ENCODE measurements at places on chromosomes 16 and 17.

DNA sequence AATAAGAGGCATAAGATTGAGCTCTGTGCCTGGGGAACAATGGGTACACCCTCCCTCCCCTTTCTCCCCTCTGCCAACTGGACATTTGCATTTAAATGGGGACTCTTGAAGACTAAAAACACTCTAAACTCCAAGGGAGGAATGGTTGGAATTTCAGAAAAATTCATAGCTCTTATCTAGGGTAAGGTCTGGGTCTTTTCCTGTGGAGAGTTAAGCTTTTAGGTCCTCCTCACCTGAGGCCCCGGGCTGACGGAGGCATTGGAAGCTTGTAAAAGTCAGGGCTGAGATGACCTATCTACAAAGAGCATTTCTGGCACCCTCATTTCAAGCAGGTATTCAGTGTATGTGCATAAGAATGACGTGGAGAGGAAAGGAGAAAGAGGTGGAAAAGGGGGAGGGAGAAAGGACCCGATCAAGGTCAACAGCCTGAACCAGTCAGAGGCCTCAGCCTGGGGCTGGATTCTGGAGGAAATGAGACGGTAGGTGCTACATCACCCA lies 78.0 kb downstream of the RAP1GAP2 start:
- H3K36me3 ChIP-seq: no peaks in the 10 kb centered on the region
- H3K27ac ChIP-seq: peak overlapping the region; percentile 4
- H3K4me3 ChIP-seq: peak overlapping the region; percentile 51
- no peak for DNase-seq
- peaks cover 17% of the 10 kb centered on the region for H3K4me1 ChIP-seq

GRCh38 chr17:7029659-7030058 lies 6.2 kb upstream of the SLC16A13 start:
- H3K4me1 ChIP-seq: no peaks in the 10 kb centered on the region
- no peaks in the 10 kb centered on the region for H3K36me3 ChIP-seq
- H3K27me3 ChIP-seq: no peaks in the 10 kb centered on the region
- no peak overlapping the region for H3K4me3 ChIP-seq

- DNase-seq: no peak
- H3K36me3 ChIP-seq: no peaks in the 10 kb centered on the region
- peak overlapping the region; percentile 82 for H3K4me3 ChIP-seq
- H3K27ac ChIP-seq: peak overlapping the region; percentile 15
- peaks cover 21% of the 10 kb centered on the region for H3K27me3 ChIP-seq
- H3K4me1 ChIP-seq: peaks cover 26% of the 10 kb centered on the region
Measured at GRCh38 chr16:73047221-73047535, 750 bp downstream of the ZFHX3 start.

DNA sequence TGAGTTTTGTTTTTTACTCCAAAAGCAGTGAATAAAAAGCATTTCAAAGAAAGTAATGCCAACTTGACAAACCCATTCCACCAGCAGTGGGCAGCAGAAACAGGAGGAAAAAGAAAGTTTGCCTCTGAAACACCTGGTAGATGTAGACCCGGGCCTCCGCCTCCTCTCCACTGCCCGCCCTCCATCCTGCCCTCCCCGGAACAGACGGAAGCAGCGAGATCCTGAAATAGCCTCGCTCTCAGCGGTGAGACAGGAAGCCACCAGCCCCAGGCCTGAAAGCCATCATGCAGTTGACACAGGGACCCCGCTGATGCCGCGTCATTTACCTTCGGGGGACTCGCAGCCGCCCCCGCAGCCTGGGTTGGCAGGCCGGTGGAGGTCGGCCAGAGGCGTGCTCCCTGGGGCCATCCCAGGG lies 67.8 kb downstream of the C16orf78 start:
- no peak overlapping the region for H3K27ac ChIP-seq
- H3K4me1 ChIP-seq: peaks cover 17% of the 10 kb centered on the region
- peak; percentile 30 for DNase-seq
- H3K36me3 ChIP-seq: no peaks in the 10 kb centered on the region
- peaks cover 5% of the 10 kb centered on the region for H3K27me3 ChIP-seq

DNA sequence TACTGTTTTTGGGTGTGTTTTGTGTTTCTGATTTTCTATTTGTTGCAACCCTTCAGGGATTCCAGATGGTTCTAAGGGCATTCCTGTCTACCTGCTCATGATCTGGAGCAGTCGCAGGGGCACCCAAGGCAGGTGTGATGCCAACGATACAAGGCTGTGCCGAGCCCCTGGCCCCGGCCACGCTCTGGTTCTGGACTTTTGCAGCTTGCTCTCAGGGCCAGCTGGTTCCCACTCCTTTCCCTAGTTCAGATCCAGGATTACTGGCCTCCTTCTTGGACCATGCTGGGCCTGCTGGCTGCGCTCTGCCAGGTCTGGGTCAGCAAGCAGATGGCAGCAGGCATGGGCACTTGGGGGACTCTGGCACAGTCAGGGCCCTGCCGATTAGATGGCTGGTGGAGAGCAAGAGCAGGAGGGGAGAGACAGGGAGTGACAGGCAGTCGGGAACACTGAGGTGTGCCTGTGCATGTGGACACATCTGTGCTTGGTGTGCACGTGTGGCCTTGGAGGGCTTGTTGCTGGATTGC lies 15.2 kb upstream of the RAP1GAP2 start:
- peak overlapping the region; percentile 45 for H3K27ac ChIP-seq
- H3K4me3 ChIP-seq: peak overlapping the region; percentile 58
- H3K4me1 ChIP-seq: peaks cover 16% of the 10 kb centered on the region
- peaks cover 3% of the 10 kb centered on the region for H3K27me3 ChIP-seq
- no peaks in the 10 kb centered on the region for H3K36me3 ChIP-seq
